ENCODE measurements at places on chromosomes 1 and 21.

DNA sequence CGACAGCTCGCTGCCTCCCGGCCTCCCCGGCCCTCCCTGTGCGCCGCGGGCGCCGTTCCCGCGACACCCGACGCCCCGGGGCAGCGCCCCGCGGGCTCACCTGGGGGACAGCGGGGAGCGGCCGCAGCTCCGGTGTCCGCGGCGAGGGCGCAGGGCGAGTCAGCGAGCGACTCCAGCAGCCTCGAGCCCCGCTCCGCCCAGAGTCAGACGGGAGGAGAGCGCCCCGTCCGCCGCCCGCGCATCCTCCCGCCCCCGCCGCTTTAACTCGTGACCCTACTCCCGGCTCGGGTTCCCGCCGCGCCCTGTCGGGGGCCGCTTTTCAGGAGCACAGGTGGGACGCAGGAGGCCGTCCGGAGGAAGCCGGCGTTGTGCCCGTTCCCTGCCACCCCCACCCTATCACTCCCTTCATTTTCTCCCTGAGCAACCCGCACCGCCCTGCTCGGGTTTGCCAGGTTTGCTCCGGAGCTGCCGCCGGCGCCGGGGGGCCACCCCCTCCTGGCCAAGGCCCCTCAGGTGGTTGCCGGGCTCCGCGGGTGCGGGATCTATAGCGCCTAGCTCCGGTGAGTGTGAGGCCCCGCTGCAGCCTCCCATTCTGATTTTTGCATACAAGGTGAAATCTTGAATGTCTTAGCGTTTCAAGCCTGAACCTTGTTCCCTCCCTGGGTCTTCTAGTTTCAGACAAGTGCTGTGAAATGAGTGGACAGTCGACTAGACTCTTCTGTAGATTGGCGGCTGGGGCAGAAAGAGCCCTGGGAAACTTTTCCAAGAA is at the start of gene MCOLN3:
TSS of gene MCOLN3 (minus strand) at position 205 of the 769 bp plus-strand sequence. CDS start 3,140 bp downstream, outside the sequence.
- peak; percentile 67 for DNase-seq

DNA sequence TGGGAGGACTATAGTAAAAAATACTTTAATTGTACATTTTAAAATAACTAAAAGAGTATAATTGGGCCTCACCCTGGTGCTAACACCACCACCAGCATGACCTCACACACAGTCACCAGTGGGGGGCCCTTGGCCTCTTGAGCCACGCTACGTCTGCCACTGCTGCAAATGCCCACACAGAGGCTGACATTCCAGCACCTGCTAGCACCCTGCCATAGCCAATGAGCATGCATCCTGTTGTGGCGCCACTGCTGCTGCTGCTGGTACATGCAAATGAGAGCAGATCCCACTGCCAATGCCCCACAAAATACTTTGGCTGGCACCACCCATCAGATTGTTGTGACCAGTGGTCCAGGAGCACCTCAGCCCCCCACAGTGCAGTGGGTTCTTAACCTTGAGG is 31.5 kb upstream of the TNR start:
- DNase-seq, result no peak

- no peak for DNase-seq
Observed at GRCh38 chr21:26973226-26973625, 6.3 kb upstream of the ADAMTS5 start.

GRCh38 chr1:7279769-7280168 is 491.3 kb upstream of the VAMP3 start:
- no peak for DNase-seq

DNA sequence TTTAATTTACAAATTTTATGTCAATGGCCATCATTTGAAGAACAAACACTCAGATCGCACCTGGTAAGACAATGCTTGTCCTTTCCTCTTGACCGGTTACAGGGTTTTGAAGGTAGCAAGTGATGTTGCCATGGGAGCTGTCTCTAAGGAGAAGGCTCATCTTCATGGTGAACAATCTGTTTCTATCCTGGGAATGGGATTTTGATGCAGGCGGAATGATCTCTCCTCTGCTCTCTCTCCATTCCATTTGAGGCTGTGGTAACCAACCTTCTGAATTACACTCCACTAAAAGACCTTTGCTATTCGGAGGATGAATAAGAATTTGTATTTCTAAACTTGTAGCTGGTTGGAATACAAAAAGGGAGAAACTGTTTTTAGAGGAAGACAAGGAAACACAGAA is 57.9 kb upstream of the SLC5A9 start:
- no peak for DNase-seq

- DNase-seq, result no peak
Observed at GRCh38 chr1:20322081-20322824, 31.6 kb downstream of the VWA5B1 start.

GRCh38 chr1:67573311-67573872 is 111.6 kb upstream of the GADD45A start:
- peak; percentile 75 for DNase-seq

GRCh38 chr1:160376525-160377131 is 9.8 kb downstream of the NHLH1 start:
- DNase-seq, result peak; percentile 77

DNA sequence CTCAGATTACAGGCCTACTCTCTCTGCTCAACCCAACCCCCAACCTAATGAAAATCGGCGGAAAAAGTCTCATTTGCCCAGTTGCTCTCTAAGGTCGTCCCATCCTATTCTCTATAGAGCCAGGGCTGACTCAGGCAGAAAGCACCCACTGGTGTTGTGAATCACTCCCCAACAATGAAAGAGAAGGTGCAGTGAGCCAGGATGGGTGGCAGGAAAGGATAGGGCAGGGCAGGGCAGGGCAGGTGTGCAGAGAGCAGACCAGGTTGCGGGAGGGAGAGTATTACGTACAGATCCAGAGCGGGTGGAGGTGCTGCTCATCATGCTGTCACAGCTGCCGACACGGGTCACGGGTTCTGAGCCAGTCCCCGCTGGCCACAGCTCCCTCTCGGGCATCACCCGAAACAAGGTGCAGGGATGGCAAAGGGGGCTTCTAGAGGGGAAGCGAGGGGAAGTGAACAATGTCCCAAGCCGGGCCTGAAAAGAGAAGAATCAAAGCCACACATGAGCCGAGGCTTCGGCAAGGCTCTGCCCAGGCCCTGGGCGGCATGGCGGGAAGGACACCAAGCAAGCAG is 5.3 kb downstream of the C1orf116 start:
- no peak for DNase-seq

DNA sequence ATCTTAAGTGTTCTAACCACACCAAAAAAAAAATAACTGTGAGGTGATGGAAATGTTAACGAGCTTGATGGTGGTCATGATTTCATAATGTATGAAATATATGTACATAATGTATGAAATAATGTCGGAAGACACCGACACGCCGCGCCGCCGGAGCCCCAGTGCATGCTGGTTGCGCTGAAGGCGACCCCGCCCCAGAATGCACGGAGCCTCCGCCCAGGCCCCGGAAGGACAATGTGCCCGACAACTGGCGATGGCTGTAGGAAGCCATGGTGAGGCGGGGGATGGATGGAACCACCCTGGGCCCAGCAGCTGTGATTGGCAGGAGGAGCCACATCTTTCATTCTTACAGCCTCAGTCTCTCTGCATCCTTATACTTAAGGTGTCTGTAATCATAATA is 7.4 kb downstream of the OR2T10 start:
- no peak for DNase-seq

DNA sequence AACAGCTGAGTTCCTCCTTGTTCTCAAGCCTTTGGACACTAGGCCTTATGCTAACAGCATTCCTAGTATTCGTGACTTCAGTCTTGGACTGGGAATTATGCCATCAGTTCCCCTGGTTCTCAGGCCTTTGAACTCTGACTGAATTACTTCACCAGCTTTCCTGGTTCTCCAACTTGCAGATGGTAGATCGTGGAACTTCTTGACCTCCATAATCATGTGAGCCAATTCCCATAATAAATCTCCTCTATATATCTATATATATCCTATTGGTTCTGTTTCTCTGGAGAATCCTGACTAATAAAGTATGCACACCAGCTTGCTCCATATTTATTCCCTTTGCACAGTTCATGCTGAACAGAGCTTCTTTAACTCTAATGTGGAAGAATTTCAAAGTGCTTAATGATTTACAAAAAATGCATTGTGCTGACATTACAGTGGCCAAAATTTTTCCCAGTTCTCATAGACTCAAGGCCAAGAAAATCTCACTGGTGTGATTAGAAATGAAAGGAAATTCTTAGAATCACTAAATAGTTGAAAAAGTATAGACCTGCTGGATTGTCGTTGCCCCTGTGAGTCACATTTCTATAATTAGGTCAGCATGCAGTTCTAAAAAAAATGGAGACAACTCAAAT is 462.9 kb upstream of the ADAMTS5 start:
- DNase-seq, result no peak

- DNase-seq, result no peak
Observed at GRCh38 chr1:25046194-25046532, 116.1 kb upstream of the RUNX3 start.

- no peak for DNase-seq
Observed at GRCh38 chr1:220769205-220769604, 17.5 kb upstream of the MTARC1 start.

GRCh38 chr1:60696512-60696911 is 385.8 kb upstream of the NFIA start:
- DNase-seq, result no peak

DNA sequence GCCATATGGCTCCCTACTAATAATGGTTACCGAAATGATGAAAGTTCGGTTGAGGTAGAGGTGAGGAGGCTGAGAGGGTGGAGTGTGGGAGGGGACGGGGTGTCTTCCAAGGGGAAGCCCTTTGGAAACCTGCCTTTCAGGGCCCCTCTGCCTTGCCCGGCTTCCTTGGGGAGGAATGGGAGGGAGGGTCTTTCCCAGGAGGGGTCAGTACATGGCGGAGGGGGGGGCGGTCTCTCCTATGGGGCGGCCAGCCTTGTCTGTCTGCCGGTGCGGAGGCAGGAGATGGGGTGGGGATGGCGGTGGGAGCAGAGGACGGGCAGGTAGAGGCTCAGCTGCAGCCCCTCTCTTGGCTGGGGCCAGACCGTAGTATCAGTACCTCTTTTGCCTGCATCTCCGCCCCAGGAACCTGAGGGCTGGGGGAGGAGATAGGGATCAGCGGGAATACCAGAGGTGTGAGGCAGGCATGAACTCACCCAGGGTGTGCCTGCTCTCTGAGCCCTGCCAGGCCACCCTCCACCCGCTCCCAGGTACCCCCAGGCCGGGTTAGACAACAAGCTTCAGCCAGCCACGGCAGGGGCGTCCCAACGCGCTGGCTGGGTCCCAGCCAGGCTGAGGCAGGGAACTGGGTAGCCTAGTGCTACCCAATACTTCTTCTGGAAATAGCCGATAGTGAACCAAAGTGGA is 79.4 kb upstream of the POU3F1 start:
- DNase-seq, result no peak

- DNase-seq, result peak; percentile 81
Observed at GRCh38 chr1:74733604-74734484, 892 bp downstream of the TYW3 start.

Measured in DMS79 treated with DMSO at 0.1 percent for 48 hours (cell line).